ENCODE measurements at places on chromosomes 3 and 15.

GRCh38 chr3:156559321-156559720 lies 4.4 kb upstream of the SSR3 start:
- DNase-seq = no peak

DNA sequence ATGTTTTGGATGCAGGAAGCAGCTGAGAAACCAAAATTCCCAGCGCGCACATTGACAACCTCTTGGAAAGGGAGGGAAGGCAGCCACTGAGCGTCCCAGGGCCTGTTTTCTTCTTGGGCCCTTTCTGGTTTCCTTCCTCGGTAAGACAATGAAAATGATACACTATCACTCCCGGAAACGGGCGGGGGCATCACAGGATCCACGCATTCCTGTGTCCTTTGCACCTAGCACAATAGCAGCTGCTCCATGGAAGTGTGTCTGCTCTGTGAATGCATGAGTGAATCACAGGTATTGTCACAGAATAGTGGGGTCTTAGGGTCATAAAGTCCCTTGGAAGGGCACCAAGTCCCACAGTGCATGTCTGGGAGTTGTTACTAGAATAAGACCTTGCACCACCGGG lies 6.3 kb upstream of the ITPKA start:
- DNase-seq = no peak

GRCh38 chr3:151377768-151378385 lies 6.7 kb downstream of the P2RY12 start:
- DNase-seq = no peak

- no peak for DNase-seq
Measured at GRCh38 chr15:68586274-68586961, 7.6 kb downstream of the CORO2B start.

GRCh38 chr15:55879181-55879580 lies 114.2 kb downstream of the NEDD4 start:
- DNase-seq = no peak

GRCh38 chr3:425079-425478 lies 228.5 kb downstream of the CHL1 start:
- DNase-seq = no peak

DNA sequence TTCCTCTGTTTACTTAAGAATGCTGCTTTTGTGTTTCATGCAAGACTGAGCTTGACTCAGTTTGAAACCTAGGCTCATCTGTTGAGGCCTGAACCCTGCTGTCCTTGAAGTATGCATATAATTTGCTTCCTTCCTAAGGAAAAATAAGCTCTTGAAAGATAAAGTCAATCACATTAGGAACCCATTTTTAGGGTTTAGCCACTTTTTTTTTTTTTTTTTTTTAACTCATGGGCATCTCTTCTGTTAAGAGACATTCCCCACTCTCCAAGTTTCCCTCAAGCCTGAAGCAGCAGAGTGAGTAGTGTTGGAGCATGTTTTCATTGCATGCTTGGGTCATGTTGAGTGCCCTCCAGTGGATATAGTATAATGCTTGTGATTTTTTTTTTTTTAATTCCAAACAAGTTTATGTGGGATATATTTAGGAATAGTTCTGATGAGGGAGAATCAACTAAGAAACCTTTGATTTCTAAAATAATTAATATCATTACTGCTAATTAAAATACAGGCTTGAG lies 3.6 kb downstream of the CTNNB1 start:
- no peak for DNase-seq

- DNase-seq = no peak
Measured at GRCh38 chr3:127790882-127791183, 31.5 kb downstream of the MGLL start.

DNA sequence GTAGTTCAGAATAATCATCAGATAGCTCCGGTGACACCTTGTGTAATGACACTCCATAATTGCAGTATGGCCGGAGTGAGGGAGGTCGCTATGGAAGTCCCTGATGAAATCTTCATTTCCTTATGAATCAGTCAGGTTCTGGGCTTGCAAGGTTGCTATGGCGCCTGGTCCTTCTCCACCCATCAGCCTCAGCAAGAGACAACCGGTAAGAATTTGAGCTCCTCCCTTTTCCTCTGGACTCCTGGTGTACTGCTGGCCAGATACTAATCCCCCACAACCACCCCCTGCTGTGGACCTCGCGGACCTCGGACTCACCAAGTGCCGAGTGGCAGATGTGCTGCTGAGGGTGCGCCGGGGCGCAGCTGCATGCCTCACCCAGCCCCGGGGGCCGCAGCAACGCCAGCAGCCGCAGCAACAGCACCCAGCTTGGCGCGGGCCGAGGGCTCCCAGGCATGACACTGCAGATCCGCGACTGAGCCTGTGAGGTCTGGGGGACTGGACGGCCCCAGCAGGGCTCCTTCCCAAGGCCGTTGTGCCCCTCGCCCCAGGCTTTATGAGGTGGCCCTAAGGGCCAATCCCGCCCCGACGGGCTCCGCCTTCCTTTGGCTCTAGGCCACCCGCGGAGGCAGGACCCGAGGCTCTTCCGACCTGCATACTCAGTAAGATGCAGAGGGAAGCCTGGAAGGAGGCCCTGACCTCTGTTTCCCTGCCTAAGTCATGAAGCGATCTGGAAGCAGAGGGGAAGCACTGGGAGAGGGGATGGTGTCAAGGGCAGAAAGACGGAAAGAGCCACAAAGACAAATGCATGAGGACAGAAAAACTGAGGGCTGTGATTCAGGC lies at the start of gene TIMP4:
TIMP4 (minus strand) TSS at position 526 of the 840 bp plus-strand sequence; CDS start at position 454, 72 bp downstream.
- no peak for DNase-seq

GRCh38 chr3:28726840-28727239 lies 378.2 kb upstream of the AZI2 start:
- peak; percentile 18 for DNase-seq

- no peak for DNase-seq
Measured at GRCh38 chr3:140349938-140350337, 327.9 kb upstream of the TRIM42 start.

DNA sequence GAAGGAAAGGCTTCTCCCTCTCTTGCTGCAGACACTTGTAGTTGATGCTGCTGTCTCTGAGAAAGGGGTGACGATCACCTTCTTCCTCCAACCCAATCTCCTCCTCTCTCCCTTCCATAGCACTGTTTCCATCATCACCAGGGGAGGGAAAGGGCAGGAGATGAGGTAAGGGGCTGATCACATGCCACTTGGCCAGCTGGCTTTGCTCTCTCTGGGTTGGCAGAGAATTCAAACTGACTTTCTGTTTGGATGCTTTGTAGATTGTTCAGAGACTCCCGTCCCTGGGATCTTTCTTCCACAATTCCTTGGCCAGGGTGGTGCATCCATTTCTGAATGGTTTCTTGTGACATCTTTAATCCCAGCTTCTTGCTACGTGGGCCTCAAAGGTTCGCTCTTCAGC lies 43.2 kb upstream of the ZNF148 start:
- DNase-seq = no peak

DNA sequence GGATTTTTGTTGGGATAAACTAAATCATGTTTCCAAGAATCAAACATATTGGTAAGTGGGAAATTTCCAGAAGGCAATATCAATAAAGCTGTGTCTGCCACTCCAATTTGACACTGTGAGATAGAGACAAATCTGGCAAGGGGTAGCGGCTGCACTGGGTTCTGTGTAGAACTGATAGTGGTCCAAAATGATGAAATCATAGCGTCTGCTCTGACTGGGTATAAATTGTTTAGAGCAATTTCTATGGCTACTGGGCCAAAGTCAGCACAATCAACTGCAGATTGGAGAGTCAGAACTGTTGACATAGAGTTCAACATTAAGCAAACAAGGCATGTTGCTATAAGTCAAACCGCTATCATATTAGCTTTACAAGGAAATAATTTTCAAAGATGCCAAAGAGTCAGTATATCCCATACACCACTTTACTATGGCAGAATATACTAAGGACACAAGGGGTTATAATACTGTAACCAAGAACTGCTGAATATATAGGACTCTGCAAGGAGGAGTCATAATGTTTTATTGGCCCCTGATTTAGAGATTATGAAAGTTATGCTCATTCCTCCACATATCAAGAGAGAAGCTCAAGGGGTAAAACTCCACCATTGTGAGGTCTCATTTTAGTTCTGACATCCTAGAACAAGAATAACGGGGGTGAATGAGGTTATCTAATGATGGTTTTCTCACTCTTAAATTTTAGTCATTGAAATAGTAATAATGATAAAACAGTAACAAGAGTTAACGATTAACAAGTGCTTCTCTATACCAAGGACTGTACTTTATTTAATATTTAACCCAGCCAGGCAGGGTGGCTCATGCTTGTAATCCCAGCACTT lies 309.7 kb upstream of the GADL1 start:
- DNase-seq = no peak

DNA sequence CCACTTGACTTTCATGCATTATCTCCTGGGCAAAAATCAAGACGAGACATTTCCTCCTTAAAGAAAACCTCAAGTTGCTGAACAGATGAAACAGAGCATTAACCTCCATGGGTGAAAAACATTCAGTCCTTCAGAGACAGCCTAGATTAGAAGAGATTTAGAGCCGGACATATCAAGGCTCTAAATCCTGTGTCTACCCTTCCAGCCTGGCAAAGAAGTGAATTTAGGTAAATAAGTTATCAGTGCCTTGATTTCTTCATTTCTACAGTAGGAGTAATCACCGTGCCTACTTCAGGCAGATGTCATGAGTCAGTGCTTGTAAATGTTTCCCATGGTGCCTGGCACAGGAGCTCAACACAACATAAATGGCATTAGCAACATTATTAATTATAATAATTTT lies 159.3 kb upstream of the PRICKLE2 start:
- no peak for DNase-seq

DNA sequence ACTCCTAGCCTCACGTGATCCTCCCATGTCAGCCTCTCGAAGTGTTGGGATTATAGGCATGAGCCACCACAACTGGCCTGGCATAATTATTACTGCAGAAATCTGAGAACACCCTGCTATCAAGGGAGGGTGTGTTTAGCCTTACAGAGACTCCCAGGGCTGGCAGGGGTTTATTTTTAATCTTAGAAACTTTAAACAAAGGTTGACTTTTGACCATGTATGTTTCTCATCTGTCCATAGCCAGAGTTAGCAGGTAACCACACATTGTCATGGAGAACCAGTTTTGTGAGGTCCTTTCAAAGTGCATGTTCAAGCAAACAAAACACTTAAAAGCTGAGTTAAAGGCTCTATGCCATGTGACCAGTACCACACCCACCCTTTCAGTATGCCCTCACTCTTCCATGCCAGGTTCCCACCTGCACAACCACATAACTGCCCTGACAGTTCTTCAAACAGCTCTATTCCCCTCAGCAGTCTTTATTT lies 11.1 kb downstream of the SIAH2 start:
- DNase-seq = peak; percentile 90

DNA sequence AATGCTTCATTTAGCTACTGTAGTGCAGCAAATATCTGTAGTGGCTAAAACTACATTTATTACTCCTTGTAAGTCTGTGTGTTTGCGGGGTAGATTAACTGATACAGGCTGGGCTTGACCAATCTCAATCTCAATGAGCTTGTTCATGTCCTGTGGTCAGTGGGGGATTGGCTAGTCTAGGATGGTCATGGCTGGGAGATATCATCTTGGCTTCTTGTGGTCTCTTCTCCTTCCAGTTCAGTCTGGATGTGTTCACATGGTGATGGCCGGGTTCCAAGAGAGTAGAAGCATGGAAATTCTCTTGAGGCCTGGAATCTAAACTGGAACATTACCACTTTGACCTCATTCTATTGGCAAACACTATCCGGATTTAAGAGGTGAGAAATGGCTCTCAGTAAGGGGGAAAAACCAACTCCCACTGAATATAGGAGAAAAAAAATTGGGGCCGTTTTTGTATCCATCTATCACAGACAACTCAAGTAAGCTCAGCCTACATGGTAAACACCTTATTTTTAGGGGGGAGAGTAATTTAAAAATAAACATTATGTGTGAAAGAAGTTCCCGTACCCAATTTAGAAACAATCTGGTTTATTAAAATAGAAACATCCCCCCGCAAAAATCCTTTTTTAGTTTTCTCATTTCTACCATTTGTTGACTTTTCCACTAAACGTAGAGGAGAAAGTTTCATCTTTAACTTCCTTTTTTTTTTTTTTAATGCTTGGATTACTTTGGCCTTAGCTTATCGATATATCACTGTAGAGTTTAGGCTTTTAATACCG lies 284.9 kb upstream of the TBC1D5 start:
- no peak for DNase-seq

DNA sequence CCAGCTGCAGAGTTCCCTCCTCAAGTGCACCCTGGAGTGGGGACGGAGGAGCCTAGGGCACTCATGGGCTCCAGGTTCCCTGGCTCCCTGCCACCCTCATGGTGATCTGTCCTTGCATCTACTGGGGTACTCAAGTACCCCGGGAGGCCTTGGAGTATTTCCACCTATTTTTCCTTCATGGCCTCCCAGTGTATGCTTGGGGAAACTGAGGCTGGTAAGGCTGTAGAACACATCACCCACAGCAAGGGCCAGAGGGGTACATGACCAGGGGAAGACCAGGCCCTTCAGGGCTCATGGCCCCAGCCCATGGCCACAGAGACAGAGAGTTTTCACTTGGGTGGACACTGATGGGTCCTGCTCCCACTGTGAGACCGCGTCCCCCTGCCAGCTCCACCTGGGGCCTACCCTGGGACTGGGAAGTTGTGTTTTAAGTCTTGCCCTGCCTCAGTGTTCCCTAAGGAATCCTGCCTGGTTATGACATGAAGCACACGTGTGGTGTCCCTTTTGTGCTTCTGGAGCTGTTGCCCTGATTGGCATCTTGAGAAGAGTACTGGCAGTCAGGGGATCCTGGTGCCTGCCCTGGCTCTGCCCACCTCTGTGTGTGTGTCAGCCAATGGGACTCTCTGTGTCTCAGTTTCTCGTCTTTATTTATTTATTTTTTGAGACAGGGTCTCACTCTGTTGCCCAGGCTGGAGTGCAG lies 132.8 kb downstream of the TJP1 start:
- DNase-seq = no peak

- DNase-seq = no peak
Measured at GRCh38 chr3:46344476-46344875, 9.4 kb upstream of the CCR2 start.

DNA sequence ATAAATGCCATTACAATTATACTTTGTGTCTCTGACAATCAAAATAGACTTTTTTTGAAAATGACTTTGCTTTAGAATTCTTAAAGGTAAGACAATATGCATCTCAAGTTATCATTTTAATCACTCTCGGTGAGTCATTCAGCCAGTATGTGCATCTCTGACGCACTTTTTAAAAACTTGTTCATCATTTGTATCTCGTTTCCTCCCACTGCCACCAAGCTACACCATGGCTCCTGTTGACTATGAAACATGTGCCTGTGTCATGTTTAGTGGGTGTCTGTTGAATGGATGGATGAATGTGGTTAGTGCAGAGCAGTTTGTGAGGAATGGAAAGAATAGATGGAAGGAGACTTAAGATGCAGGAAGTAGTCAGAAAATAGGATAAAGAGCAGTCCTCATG lies 68.6 kb downstream of the ARPP21 start:
- no peak for DNase-seq

DNA sequence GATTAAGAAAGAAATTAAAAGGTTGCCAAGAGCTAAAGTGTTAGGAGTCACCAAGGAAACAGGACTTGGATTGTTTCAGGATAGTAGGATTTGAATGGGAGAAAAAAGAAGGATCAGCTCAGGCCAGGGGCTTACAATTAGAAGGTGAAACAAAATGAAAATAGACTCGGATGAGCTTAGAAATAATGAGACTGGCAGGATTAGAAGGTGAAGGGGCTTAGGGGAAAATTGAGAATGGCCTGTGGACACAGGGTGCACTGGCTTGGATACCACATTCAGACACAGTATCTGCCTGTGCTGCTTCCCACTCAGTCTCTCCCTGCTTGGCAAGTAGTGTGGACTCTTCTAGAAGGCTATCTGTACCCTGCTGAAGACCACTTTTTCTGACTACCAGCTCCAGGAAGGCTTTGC lies 206.1 kb upstream of the ATP10A start:
- DNase-seq = no peak
